GM12864 (cell line): ENCODE measurements at places on chromosomes 7 and 10.

GRCh38 chr10:11023009-11023953 lies 5.6 kb downstream of the CELF2 start:
- no peak for DNase-seq

- no peak for DNase-seq
Observed at GRCh38 chr10:29804025-29804852, 169.5 kb upstream of the SVIL start.

DNA sequence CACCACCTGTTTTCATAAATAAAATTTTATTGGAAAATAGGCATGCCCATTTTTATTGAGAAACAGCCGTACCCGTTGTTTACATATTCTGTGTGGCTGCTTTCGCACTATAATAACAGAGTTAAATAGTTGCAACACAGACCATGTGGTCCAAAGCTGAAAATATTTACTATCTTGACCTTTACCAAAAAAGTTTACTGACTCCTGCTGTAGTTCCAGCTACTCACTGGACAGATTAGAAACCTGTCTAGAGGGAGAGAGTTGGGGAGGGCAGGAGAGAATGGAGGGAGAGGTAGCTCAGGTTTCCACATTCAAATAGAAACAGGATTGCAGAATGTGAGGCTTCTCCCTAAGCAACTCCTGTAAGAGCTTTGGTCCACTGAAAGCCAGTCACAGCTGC lies 55.1 kb upstream of the GLCCI1 start:
- no peak for DNase-seq

DNA sequence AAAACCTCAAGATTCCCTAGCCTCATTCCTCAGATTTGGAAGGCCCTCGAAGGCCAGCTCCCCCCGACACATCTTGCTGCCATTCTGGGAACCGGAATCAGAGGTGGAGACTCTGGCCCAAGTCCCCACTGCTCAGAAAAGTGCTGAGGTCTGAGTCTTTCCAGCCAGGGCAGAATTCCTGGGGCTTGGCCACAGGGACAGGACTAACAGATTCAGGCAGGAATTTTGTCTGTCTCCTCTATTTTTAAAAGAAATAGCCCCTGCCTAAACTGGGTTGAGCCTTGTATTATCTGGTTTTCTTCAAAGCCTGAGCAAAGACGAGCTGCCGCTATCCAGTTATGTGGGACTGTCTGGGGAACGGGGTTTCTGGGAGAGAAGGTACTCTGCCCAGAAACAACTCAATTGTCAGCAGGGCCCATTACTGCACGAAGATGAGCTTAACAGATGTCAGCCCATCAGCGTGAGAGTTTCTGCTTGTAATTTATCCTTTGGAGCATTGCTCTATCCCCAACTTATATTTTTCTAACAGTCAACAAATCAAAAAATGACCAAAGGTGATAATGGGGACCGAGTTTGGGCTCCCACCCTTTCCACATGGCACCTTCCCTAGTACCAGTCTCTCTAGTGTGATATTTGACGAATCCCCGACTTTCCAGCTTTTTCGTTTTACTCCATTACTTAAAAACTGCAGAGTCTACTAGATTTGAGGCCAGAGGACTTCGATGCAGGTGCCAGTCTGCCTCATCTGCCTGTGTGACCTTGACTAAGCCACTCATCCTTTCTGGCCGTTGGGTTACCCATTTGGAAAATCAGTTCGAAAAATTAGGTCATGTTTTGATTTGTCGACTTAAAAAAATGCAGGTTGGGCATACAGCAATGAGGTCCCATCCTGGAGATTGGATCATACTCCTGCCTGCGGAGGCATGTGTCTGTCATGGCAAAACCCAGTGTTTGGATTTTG lies 110.9 kb downstream of the WDR11 start:
- DNase-seq: no peak

DNA sequence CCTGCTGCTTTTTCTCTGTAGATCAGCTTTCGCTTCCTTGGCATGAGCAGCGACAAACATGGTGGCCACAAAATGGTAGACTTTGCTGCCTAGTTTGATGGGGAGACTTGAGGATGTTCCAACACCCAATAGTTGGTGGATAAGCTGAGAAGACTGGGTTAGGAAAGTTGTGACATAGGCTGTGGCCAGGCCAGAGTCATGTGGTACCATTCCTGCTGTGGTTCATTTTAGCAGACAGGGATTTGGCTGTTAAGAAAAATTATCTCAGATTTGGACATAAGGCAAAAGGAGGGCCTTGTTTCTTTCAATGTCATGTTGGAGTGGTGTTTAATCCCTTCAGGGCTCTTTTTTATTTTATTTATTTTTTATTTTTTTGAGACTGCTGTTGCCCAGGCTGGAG lies 26.6 kb upstream of the FAM180A start:
- DNase-seq: no peak

GRCh38 chr7:2007551-2007950 lies 225.2 kb downstream of the MAD1L1 start:
- DNase-seq: no peak

GRCh38 chr7:70797109-70797514 lies 334.8 kb upstream of the GALNT17 start:
- DNase-seq: no peak

DNA sequence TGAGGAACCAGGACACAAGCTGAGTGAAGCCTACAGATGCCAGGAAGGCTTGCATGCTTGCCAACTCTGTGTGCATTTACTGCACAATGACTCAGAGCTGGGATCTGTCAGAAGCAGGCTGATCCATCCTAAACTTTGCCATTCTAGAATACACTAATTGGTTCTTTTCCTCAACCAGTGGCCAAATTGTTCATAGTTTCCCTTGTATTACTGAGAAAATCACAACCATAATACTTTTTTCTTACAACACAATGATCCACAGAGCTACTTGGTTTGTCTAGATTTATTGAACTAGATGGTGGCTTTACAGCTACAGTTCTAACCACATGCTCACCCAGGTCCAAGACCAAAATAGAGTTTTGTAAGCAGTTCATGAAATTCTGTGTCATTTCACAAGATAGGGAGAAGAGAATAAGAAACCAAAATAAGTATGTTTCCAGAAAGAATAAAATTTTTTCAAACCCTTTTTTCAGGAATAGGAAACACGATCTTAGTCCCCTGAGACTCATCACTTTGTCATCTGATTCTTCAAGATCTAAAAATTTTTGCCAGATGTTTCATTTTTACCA lies 21.0 kb upstream of the LRRC17 start:
- DNase-seq: no peak

DNA sequence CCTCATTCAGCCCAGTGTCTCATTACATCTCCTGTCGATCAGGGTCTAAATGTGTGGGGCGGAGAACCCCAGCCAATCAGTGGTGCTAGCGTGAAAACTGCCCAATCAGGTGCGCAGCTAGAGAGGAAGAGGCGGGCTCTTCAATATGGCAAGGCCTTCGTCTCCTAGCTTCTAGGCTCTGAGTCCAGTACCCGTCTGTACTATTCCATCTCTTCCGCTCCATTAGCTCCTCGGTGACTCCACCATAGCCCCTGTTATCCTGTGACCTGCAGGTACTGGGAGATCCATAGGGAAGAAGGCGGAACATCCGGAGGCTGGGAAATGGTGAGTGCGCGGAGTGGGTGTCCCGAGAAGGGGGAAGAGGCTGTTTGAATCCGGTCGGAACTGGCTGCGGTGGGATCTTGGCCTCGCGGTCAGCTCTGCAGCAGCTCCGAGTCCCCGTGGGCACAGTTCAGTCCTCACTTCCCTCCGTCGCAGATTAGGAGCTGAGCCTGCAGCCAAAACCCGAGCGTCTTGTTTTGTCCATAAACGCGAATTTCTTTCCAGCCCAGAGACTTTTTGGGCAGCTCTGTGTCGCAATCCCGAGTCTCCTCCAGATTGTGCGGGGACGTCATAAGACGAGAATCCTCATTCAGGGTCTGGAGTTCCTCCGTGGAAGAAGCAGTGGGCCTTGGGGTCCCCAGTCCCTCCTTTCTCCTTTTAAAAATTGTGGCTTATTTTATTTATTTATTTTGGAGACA lies at the start of gene ZNF727:
Gene ZNF727 (plus strand): TSS at position 134 of the 740 bp plus-strand sequence. CDS start 188 bp downstream, at position 322.
- DNase-seq: no peak

- no peak for DNase-seq
Observed at GRCh38 chr10:69647126-69647525, 17.1 kb downstream of the FAM241B start.

GRCh38 chr7:1619152-1620079 lies 49.6 kb upstream of the PSMG3 start:
- DNase-seq: no peak

DNA sequence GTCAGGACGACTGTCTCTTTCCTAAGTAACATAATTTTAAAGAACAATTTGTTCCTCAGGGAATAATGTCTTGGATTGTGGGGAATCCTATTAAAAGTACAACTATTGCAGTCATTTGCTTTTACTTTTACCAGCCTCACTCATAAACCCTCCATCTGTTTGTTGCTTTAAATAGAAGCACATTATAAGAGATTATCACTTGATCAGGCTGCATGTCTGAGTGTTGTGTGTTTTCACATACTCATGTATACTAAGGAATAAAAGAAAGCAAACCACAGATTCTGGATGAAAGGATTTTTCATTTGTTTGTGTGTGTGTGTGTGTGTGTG lies 1077.8 kb downstream of the KCNMA1 start:
- no peak for DNase-seq

DNA sequence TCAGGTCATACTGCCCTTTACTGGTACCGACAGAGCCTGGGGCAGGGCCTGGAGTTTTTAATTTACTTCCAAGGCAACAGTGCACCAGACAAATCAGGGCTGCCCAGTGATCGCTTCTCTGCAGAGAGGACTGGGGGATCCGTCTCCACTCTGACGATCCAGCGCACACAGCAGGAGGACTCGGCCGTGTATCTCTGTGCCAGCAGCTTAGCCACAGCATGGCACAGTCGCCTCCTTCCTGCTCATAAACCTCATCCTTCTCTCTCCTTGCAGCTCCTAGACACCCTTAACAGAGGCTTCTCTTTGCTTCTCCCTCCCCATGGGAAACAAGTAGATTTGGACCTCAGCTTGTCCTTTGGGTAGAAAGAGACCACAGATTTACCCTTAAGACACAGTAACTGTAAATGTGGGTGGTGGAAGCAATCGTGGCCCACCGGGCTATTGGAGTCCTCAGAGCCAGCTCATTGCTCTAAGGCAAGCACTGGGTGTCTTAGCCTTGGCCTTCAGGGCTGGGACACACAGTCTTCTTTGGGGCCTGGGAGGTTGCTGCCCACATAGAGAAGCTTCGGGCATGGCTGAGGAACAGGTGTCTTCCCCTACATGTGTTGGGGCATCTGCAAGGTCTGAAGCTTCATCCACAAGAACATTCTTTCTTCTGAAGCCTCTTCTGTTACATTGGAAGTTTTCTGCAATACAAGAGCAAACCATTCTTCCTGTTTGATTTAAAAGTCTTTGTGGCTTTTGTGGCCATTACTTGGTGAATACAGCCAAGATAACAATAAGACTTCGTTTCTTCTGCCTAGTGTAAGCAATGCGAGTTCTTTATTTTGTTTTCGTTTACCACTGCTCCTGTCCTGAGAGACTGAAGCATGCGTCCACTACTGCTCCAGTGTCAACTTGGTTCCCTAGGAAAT lies 95.5 kb upstream of the PRSS58 start:
- DNase-seq: no peak

- DNase-seq: no peak
Observed at GRCh38 chr7:19026888-19027287, 90.5 kb downstream of the TWIST1 start.

DNA sequence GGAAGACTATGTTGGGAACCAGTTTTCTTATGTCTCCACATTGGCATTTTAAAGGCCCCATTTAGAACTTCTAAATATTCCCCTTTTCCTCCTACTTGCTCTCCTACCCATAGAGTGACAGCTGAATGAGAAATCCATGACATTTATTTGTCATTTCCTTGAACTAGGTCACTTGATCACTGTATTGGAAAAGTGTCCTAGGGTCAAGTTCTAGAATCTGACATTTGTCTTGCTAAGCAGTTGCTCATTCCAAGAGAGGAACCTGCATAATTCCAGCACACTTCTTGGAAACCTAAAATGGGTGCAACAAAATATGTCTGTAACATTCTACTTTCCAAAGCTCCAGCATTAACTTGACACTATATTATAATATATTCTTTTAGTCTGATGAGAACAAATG lies 3.6 kb upstream of the DPY19L1 start:
- no peak for DNase-seq

- no peak for DNase-seq
Observed at GRCh38 chr10:23338155-23338828, 6.3 kb downstream of the C10orf67 start.

- peak; percentile 27 for DNase-seq
Observed at GRCh38 chr7:156896388-156897022, 3.5 kb upstream of the LMBR1 start.

DNA sequence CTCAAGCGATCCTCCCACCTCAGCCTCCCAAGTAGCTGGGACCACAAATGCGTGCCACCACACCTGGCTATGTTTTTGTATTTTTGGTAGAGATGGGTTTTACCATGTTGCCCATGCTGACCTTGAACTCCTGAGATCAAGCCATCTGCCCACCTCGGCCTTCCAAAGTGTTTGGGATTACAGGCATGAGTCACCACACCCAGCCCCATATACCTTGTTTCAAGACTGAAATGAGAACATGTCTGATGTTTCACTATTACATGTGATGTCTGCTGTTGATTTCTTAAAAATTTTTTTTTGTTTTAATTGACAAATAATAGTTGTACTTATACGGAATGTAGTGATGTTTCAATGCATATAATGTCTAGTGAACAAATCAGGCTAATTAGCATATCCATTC lies 14.5 kb downstream of the KLHL7 start:
- DNase-seq: no peak

DNA sequence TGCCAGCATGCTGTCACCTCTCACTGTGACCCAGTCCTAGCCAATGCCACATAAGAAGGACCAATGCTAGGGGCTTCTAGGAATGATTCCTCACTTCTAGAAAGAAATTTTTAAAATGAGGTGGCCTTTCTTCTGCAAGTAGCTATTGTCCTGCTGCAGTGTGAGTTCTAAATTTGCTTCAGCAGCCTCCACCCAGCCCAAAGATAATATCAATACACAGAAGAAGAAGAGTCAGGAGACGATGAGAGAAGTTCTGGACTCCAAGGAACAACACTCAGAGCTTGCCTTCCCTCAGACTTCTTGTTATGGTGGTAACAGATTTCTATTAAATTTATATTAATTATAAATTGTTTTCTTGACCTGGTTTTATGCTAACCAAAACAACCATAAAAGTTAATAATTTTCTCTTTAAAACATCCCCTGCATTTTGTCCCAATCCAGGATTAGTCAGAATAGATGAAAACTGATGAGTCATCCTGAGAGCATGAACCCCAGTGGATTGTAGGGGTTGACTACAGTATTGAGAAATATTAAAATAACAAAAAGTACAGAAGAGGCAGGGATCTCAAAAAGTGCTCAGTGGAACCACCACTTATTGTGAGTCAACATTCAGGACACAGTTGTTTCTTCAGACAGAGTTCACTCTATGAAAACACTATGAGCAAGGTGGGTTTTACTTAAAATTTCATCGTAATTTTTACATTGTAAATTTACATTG lies 29.6 kb upstream of the AKR1C2 start:
- DNase-seq: no peak
